SK-N-SH treated with all-trans-retinoic acid at 6 μM for 48 hours (cell line): ENCODE measurements at places on chromosomes 6 and 20.

DNA sequence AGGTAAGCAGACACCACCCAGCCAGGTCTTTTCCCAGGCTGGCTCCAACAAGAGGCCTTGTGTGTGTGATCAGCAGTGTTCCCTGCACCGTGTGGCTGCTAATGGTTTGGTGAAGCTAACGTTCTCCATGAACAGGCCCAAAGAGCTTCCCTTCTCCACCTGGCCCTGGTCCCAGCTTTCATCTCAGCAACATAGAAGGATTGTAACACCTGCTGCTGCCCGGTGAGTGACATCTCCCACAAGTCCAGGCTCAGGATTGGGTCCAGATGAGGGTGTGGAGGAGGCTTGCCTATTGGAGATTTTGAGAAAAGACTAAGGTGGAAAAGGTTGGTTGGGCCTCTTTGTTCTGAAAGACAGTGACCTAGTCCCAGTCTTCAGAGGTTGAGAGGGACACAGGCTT, 89.6 kb downstream of the TMEM242 start:
- no peak for ATAC-seq

- no peak for ATAC-seq
Measured at GRCh38 chr6:109486068-109486467, 3.0 kb upstream of the ZBTB24 start.

DNA sequence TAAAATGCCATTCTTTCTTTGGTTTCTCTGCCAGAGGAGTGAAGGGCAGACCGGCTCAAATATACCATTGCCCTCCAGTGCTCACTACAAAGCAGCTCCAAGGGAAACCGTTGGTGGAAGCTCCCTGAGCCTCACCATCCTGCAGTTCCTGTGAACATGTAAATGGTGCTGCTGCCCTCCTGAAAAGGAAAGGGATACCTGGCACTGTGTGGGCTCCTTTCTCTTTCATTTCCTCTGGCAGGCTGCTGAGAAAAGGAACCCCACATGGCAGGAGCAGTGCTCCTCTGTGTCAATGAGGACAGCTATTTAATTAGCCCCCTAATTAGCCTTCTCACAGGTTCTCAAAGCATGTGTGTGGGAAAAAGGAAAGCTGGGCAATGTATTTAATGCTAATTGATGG, 142.5 kb downstream of the KLHL32 start:
- no peak for ATAC-seq

GRCh38 chr20:4056880-4057279, 41.5 kb upstream of the RNF24 start:
- no peak for ATAC-seq

GRCh38 chr6:36615018-36615761, 21.0 kb downstream of the SRSF3 start:
- peak; percentile 37 for ATAC-seq

DNA sequence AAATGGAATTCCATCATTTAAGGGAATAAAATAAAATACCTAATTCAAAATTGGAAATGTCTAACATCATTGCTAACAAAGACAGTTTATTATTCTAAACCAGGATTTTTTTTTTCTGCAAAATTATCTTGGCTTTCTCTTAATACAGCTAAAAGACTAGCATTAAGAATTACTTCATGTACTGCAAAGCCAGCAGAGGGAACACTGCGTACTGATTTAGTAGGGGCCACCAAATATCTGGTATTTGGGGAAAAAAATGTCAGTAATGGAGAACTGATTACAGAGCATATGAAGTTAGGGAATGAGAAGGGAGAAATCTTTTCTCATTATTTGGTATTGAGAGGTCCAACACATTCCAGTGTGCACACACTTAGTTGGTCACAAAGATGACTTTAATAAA, 3.2 kb upstream of the SOX4 start:
- no peak for ATAC-seq

- ATAC-seq = no peak
Measured at GRCh38 chr6:167122827-167123657, at the start of gene CCR6. CCR6 (plus strand) TSS chr6:167123096; CDS start chr6:167136135, 13,039 bp downstream.

DNA sequence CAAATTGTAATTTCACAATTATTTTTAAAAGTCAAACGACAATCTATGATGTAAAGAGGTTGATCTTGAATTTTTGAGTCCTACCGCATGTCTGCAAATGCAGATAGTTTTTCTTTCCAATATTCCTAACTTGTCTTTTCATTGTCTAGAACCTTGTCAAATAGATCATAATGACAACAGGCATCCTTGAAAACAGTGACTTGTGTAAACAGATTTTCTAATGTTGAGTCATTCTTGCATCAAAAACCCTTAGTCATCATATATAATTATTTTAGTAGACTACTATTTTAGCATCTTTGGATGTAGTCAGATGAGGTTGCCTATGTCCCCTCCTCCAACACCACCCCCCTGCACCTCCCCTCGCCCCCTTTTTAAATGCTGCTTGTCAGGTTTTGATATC, 43.8 kb downstream of the BMP6 start:
- no peak for ATAC-seq

DNA sequence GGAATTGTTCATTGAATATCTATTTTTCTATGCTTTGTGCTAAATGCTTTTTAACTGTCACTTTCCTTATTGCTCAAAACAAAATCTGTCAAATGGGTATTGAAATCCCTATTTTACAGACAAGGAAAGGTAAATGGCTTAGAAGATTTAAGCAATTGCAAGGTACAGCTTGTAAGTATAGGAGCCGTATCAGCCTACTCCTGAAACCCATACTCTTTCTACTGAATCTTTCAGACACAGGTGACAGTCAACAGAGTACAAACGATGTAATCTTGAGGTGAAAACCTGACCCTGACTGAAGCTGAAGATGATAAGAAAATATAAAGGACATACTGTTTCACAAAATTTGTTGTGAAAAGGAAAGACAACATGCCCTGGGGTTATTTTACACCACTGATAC, 7.0 kb upstream of the COX7A2 start:
- ATAC-seq = no peak

GRCh38 chr20:25394996-25395395, 4.4 kb upstream of the ABHD12 start:
- ATAC-seq = no peak

DNA sequence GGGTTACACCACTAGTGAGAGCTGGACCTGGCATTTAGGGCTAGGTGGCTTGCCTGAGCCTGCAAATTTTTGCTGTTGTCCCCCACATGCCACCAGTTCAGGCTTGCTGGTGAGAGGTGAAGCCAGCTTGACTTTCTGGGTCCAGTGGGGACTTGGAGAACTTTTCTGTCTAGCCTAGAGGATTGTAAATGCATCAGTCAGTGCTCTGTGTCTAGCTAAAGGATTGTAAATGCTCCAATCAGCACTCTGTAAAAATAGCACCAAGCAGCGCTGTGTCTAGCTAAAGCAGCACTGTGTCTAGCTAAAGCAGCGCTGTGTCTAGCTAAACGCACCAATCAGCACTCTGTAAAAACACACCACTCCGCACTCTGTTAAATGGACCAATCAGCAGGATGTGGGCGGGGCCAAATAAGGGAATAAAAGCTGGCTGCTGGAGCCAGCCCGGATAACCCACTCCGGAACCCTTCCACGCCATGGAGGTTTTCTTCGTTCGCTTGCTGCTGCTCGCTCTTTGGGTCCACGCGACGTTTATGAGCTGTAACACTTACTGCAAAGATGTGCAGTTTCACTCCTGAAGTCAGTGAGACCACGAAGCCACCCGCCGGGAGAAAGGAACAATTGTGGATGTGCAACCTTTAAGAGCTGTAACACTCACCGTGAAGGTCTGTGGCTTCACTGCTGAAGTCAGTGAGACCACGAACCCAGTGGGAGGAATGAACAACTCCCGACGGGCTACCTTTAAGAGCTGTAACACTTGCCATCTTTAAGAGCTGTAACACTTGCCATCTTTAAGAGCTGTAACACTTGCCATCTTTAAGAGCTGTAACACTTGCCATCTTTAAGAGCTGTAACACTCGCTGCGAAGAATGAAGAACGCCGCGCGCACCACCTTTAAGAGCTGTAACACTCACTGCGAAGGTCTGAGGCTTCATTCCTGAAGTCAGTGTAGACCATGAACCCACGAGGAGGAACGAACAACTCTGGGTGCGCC, 27.3 kb downstream of the GMPR start:
- ATAC-seq = no peak

DNA sequence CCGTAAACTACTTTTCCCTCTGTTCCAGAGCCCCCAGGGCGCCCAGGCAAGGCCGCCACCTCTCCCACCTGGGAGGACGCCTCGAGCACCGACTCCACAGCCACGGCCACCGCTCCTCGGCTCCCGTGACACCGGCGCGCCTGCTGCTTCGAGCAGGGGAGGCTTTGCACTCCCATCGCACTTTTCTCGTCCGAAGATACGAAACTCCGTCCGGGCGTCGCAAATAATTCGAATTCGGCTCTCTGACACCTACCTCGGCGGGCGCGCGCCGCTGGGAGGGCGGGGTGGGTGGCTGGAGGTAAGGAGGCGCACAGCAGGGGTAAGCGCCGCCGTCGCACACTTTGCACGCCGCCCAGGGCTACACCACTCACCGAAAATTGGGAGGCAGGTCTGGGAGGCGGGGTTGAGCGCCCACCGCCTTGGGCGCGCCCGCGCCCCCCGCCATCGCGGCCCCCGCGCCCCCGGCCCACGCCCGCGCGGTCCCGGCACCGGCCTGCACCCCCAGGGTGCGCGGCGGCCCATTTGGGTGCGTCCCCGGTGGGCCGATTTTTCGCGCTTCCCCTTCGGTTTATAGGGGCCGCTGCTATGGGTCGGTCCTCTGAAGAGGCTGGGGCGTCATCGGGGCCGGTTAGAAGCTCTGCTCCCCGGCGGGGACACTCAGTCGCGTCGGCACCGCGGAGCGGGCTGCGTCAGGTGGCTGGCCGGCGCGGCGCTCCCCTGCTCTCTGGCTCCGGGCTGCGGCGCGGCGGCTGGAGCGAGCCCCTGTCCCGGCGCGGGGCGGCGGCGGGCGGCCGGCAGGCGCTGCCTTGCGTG, 36.2 kb downstream of the GNAS start:
- peak; percentile 41 for ATAC-seq

- no peak for ATAC-seq
Measured at GRCh38 chr6:73743081-73743480, 47.1 kb downstream of the CD109 start.

DNA sequence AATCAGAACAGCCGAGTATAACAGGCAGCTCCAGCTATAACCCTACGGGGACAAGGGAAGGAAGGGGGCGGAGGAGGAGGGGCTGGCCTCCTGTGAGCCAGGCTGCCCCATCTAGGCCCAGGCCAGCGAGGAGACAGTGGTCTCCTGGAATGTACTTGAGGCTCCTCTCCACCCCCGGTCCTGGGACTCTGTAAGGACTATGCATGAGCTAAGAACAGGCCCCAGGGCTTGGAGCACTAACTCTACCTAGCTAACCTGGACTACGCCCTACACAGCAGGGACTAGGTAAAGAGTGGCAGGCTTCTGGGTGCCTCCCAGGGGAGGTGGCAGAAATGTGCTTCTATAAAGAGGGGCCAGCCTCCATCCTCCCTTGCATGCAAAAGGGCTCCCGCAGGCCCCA, 8.9 kb downstream of the KCNK15 start:
- ATAC-seq = no peak

GRCh38 chr6:150072201-150072600, 3.3 kb upstream of the ULBP3 start:
- ATAC-seq = no peak

GRCh38 chr20:36865861-36866149, 10.1 kb upstream of the TLDC2 start:
- no peak for ATAC-seq

DNA sequence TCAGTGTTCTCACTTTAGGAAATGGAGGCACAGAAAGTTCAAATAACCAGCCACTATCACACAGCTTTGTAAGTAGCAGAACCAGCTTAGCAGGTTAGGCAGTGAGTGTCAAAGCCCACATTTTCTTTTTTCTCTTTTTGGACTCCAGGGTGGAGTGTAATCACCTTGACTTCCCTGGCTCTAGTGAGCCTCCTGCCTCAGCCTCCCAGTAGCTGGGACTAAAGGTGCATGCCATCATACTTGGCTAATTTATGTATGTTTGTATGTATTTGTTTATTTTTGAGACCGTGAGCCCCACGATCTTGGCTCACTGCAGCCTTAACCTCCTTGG, 7.8 kb upstream of the NCOA3 start:
- no peak for ATAC-seq

- no peak for ATAC-seq
Measured at GRCh38 chr20:63773571-63774241, 34.1 kb downstream of the SLC2A4RG start.

DNA sequence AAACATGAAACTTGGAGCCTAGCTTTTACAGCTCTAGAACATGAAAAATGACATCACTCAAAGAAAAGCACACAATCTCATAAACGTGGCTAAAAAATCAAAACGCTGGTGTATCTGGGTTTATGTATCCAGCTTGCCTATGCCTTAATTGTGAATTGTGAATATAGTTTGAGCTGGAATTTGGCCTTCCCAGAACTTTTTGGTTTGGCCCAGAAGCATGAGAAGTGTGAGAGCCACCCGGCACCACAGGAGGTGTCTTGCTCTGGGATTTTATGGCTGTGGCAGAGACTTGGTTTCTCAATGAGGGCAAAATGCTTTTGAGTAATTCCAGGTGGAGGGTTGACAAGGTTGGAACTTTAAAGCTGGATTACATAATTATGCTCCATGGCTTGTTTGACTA, 69.2 kb downstream of the TIAM2 start:
- no peak for ATAC-seq

DNA sequence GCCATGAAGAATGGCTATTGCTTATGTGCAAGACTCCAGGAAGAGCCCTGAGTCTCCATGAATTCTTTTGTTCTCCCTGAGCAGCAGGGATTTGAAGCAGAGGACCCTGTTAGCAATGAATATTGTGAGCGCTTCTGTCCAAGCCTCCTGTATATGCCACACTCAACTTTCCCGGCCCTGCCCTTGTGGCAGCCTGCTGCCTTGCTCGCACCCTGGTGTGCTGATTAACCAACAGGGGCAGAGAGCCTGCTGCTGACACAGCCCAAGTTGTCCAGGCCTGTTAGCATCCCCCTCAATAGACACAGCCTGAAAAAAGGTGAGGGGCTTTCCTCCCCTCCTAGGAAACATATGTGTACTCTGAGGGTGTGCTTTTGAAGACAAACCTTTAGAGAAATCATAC, 131.4 kb downstream of the BMP2 start:
- no peak for ATAC-seq

GRCh38 chr6:100469101-100469859, 4.6 kb upstream of the SIM1 start:
- no peak for ATAC-seq

DNA sequence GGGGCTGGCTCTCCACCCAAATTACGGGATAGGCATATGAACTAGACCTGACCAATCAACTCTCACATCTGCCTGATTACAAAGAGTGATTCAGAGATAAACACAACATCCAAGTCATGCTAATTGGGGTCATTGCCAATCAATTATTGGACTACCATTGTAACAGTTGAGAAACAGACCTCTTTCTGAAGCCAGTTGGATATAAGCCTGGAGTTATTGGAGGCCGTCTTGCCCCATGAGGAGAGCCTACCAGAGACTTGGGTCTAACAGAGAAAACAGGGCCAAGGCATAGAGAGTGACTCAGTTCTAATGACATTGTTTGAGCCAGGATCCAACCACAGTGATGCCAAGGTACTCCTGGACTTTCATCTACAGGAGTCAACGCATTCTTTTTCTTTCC, 39.4 kb upstream of the HIVEP2 start:
- no peak for ATAC-seq

DNA sequence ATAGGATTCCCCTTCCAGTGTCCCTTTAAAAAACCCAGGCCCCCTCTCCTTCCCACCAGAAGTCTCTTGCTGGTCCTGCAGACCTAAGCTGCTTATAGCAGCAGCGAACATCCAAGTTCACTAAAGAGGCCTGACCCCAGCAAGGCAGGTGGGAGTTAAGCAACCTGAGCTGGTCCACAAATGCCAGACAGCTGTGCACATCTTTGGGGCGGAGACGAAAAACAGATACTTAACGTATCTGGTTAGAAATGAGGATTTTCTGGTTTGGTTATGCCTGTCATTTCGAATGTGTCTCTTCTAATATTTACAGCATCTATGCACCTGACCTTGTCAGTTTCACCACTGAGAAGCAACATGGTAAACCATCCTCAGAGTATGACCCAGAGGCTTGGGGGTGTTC, 87.8 kb downstream of the SLC2A10 start:
- ATAC-seq = no peak
